Left kidney (tissue), 8 donors: ENCODE measurements at places on chromosomes 5 and 9. TPM values are rescaled to one million over a fixed set of nuclear protein-coding genes. Genes with fewer than 3 reads are reported as not detected.

GRCh38 chr5:116559239-116559638 is 15.4 kb downstream of the SEMA6A start:
- DNase-seq, result no peak

GRCh38 chr5:54302267-54302687 is 8.1 kb downstream of the ARL15 start:
- no peak for DNase-seq

- no peak for DNase-seq
These were observed 48.0 kb upstream of the POU5F2 start for GRCh38 chr5:93789173-93790067.

DNA sequence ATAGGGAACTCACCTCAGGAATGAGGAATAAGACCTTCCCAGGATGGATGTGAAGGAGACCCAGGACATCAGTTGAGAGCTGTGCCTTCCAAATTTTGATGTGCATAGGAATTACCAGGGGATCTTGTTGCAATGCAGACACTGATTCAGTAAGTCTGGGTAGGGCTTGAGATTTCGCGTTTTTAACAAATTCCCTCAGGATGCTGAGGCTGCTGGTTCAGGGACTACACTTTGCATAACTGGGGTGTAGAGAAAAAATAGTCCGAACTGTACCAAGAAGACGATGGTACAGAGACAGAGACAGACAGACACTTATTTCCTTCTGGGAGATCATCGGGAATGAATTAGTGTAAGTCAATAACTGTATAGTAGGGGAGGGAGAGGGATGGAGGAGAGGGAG is 82.3 kb upstream of the FREM1 start:
- no peak for DNase-seq

IFNA21 gene
- not detected for polyA plus RNA-seq

- DNase-seq, result no peak
These were observed 306.6 kb downstream of the MLLT3 start for GRCh38 chr9:20315677-20316076.

DIAPH1 gene
- polyA plus RNA-seq, result 80.0 TPM

DNA sequence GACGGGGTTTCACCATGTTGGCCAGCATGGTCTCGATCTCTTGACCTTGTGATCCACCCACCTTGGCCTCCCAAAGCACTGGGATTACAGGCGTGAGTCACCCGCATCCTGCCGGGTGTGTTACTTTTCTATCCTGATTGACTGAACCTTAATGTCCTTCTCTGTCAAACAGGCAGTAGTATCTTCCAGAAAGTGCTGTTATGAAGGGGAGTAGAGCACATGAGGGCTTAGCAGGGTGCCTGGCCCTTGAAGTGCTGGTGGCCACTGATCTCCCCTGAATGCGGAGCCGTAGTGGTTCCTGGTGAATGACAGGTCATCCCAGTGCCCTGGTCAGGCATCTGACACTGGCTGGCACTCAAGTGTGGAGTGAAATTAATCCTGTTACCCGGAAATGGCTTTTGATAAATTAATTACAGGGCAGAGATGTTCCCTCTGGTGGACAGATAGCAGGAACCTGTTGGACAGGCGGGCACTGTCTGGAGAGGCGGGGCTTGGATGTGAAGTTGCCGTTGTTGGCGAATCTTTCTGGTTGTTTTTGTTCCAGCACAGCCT is 28.4 kb downstream of the PRRC2B start:
- DNase-seq, result no peak

DNA sequence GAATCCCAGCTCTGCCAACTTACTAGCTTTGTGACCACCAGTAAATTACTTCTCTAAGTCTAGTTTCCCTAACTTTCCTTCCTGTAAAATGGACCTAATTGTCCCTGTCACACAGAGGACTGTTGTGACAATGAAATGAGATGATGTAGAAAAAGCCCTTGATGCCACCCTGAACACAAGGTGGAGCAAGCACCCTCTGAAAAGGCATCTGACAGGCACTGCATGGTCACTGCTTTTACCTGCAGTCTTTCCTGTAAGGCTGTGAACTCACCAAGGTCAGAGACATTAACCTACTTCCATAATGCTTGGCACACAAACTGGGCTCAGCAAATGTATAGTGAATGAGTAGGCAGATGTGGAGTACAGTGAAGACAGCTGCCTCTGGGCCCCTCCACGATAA is 6.1 kb downstream of the SLC31A2 start:
- DNase-seq, result no peak

ANKRD31 gene
- polyA plus RNA-seq, result 0.86 TPM

SOHLH1 gene
- not detected for polyA plus RNA-seq
